ENCODE measurements at places on chromosomes 16 and 17. TPM values are rescaled to one million over a fixed set of nuclear protein-coding genes. Genes with fewer than 3 reads are reported as not detected.

DNA sequence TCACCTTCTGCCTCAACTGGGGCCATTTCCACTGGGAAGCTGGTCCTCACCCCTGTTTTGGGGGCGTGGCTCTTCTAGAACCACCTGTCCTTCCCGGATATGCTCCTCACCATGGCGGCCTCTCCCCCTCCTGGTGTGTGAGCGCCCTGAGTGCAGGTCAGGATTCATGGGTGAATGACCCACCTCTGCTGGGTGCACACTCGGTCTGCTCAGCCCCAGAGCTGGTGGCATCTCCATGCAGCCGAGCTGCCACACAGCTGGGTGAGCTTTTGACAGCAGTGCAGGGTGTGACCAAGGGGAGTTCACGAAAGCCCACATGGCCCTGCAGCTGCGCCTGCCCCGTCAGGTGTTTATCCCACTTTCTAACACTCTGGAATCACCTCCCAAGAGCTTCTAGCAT, 27.3 kb downstream of the GRIN2C start:
- no peak for DNase-seq

- DNase-seq, result no peak
Measured at GRCh38 chr17:66577041-66577440, 257.9 kb upstream of the CACNG5 start.

UMOD gene
- not detected for total RNA-seq

KRT32 gene
- not detected for total RNA-seq

MARCHF10 gene
- total RNA-seq, result not detected

Measured in right lobe of liver (tissue), 6 donors.